ENCODE measurements at places on chromosomes 16 and 17.
A peak's percentile ranks its signal among the peaks of the same experiment; 100 is the strongest.

GRCh38 chr16:58738672-58739296, 4.7 kb upstream of the GOT2 start:
- DNase-seq: no peak

- no peak for DNase-seq
Measured at GRCh38 chr16:81429045-81429521, 15.5 kb upstream of the CMIP start.

DNA sequence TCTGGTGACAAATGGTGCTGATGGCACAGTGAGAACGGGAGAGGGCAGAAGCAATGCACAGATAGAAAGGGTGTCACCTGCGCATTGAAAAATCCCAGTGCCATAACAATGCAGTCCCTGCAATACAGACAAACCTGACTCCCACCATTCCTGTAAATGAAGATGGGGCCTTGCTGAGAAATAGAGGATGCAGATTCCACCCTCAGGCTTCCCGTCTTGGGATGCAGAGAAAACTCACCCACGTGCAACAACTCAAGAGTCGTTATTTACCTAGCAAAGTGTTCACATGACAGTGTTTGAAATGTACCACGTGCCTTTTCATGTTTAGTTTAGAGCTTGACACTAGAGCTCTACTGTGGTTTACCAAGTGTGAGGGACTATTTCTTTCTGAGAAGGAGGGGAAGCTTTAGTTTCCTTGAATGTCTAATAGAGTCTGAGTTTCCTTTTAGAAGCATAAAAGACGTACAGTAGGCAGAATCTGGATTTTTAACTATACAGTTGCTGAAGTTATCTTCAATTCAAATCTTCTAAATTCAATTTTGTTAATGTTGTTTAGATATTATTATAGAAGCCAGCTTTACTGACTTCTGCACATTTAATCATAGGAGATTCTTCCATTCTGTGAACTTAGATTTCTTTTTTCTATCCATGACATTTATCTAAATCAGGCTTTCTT, 35.6 kb downstream of the WWOX start:
- peak; percentile 72 for DNase-seq

- DNase-seq: no peak
Measured at GRCh38 chr16:73568769-73569168, 520.8 kb upstream of the ZFHX3 start.

GRCh38 chr16:8892101-8892575, 10.0 kb downstream of the LITAFD start:
- no peak for DNase-seq

- DNase-seq: peak; percentile 72
Measured at GRCh38 chr17:81821603-81822311, 11.3 kb downstream of the MCRIP1 start.

- DNase-seq: no peak
Measured at GRCh38 chr16:75486676-75487313, 8.4 kb downstream of the CHST6 start.

GRCh38 chr17:47305302-47305923, 18.3 kb upstream of the EFCAB13 start:
- DNase-seq: no peak

DNA sequence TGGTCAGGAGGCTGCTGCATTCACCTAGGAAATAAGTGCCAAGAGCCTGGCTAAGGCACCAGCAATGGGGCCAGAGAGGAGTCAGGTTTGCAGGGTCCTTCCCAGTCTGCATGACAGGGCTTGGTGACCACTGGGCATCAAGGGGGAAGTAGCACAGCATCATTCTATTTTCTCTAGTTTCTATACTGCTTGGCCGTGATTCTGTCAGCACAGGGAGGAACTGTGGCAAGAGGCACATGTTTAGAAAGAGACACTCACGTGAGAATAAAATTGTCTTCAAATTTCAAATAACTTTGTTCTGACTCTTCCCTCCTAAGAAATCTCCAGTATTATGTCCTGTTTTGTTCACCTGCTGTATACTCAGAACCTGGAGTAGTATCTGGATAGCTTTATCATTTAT, 37.8 kb downstream of the ERN1 start:
- DNase-seq: no peak

- DNase-seq: no peak
Measured at GRCh38 chr16:2083876-2084780, 36.3 kb downstream of the TSC2 start.

GRCh38 chr17:37884516-37884915, 39.7 kb upstream of the TBC1D3K start:
- DNase-seq: no peak

DNA sequence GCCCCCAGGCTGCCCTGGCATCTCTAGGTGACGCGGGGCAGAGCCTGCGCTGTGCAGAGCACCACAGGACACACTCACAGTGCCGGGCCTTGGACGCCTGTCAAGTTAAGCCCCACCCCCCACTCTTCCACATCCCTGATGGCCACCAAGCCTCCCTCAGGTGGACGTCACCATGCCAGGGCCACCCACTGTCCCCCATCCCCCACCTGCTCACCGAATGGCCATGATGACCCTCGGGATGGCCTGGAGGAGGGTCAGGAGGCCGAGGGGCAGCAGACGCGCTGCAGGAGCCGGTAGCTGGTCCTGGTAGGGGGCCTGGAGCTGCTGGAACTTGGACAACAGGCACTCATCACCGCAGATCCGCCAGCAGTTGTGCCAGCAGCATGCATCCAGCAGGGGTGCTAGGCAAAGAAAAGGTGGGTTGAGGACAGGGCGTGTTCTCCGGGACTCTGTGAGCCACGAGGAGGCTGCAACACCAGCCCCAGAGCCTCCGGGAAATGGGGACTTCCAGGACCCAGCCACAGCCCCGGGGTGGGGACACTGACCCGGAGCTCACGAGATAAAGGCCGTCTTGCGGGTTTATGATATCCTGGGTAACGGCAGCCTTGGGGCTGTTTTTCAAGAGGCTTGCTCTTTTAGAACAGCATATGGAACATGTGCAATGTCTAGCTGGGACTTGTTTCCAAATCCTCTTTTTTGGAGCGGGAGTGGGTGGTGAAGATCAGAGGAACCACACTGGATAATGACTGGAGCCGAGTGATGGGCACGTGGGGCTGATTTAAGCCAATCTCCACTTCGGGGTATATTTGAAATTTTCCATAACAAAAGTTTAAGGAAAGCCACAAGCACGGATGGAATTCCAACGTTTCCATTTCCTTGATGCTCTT, 11.4 kb downstream of the C16orf95 start:
- no peak for DNase-seq

All from NCI-H510A treated with DMSO at 0.1 percent for 48 hours (cell line).